ENCODE measurements at places on chromosomes 7 and 10. TPM values are rescaled to one million over a fixed set of nuclear protein-coding genes. Genes with fewer than 3 reads are reported as not detected.
A peak's percentile ranks its signal among the peaks of the same experiment; 100 is the strongest.

Gene MBL2
- total RNA-seq, result not detected

Gene GTPBP10
- 23.7 TPM for total RNA-seq

Gene ZNF485
- 10.6 TPM for total RNA-seq

Gene AOAH
- 0.31 TPM for total RNA-seq

Gene SYT15
- 0.28 TPM for total RNA-seq

Gene ZNF248
- 8.1 TPM for total RNA-seq

- no peak overlapping the region for H3K27ac ChIP-seq
- no peaks in the 10 kb centered on the region for H3K4me1 ChIP-seq
- no peaks in the 10 kb centered on the region for H3K27me3 ChIP-seq
- no peak overlapping the region for H3K4me3 ChIP-seq
- no peaks in the 10 kb centered on the region for H3K36me3 ChIP-seq
Measured at GRCh38 chr7:74568658-74569057, 88.9 kb upstream of the GTF2I start.

DNA sequence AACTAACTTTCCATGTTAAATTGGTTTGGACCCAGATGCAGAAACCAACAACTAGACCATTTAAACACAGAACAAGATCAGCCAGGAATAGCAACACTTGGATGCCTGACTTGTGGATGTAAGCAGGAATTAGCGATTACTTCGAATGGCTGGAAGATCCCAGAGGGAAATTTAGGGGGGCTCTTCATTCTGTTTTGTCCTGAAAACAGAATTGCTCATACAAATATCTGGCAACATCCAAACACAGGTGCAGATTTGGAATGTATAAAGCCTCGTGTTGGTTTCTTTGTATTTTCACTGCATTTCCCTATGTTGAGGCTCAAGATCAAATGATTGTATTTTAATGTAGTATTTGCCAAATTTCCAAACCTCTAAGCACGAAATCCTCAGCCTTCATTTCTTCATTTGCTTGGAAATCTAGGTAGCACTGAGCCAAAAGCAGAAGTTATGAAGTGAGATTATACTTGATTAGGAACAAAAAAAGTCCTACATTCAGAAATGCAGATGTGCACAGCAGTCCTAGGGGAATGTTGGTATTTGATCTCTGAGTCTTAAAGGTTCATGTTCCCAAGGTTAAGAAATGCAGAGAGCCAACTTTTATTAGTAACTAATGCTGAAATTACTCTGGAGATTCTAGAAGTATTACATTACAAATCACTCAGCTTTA is 248.7 kb upstream of the TCF7L2 start:
- H3K4me1 ChIP-seq, result no peaks in the 10 kb centered on the region
- H3K27ac ChIP-seq, result no peak overlapping the region
- no peaks in the 10 kb centered on the region for H3K36me3 ChIP-seq
- no peak overlapping the region for H3K4me3 ChIP-seq
- DNase-seq, result no peak
- H3K27me3 ChIP-seq, result no peaks in the 10 kb centered on the region

DNA sequence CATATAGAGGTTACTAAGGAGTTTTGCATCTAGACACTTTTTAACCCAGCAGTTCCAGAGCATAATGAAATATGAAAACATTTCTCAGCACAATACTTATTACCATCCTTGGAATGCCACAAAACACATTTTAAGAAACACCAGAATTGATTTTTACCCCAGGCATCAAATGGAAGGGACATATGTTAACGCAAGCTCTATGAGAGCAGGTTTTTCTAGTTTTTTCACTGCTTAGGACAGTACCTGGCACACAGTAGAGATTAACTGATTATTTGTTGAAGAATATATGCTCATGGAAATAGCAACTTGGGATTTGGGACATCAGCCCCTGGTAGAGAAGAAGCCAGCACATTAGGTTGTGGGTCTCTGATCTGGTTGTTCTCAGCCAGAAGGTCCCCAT is 67.0 kb upstream of the ARID5B start:
- peaks cover 38% of the 10 kb centered on the region for H3K4me1 ChIP-seq
- H3K36me3 ChIP-seq, result no peaks in the 10 kb centered on the region
- H3K4me3 ChIP-seq, result no peak overlapping the region
- no peak for DNase-seq
- H3K27ac ChIP-seq, result peak overlapping the region; percentile 99

DNA sequence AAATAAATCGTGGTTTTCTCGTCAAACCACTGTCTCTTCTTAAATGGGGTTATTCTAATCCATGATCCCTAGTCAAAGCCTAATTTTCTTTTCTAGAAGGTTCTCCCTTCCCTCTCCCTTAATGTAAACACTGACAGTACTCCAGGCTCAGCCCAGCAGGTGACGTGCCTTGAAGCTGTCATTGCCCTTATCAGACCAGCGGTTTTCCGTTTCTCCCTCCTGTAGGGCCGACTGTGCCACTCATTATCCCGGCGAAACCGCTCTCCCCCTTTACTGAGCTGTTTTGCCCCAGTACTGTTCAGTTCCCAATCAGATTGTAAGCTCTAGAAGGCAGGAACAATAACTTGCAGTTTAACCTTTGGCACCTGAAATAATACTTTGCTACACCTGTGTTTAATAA is 153.5 kb upstream of the RHEB start:
- H3K27ac ChIP-seq, result no peak overlapping the region
- peaks cover 10% of the 10 kb centered on the region for H3K4me1 ChIP-seq
- H3K27me3 ChIP-seq, result no peaks in the 10 kb centered on the region
- no peaks in the 10 kb centered on the region for H3K36me3 ChIP-seq
- H3K4me3 ChIP-seq, result no peak overlapping the region
- no peak for DNase-seq

GRCh38 chr10:22765660-22766547 is 51.5 kb upstream of the PIP4K2A start:
- DNase-seq, result no peak
- no peaks in the 10 kb centered on the region for H3K4me1 ChIP-seq
- no peak overlapping the region for H3K4me3 ChIP-seq
- no peaks in the 10 kb centered on the region for H3K36me3 ChIP-seq
- no peaks in the 10 kb centered on the region for H3K27me3 ChIP-seq

- H3K4me1 ChIP-seq, result no peaks in the 10 kb centered on the region
- H3K27me3 ChIP-seq, result no peaks in the 10 kb centered on the region
- H3K4me3 ChIP-seq, result no peak overlapping the region
- DNase-seq, result no peak
- no peaks in the 10 kb centered on the region for H3K36me3 ChIP-seq
Measured at GRCh38 chr10:132929953-132930548, 12.3 kb downstream of the CFAP46 start.

DNA sequence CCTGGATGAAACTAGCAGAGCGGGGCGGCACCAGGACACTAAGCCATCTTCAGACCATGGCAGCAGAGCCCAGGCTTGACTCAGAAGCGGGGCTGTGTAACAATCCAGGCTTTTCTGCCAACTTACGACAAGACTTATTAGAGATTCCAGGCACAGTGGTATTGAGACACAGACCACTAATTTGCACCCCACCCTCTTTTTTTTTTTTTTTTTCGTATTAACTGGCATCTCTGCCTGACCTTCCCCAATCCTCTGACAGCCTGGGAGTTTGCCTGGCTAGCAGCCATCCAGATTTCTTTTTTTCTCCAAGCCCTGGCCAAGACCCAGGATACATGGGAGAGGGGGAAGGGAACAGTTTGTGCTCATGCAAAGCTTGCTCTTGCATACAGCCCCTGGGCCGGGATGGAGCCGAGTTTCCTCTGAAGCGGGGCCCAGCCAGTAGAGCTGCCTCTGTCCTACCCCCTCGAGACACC is 182.4 kb downstream of the PLXNA4 start:
- H3K4me1 ChIP-seq, result no peaks in the 10 kb centered on the region
- H3K4me3 ChIP-seq, result no peak overlapping the region
- no peaks in the 10 kb centered on the region for H3K36me3 ChIP-seq
- no peak overlapping the region for H3K27ac ChIP-seq
- DNase-seq, result no peak

- no peak for DNase-seq
- H3K4me3 ChIP-seq, result no peak overlapping the region
- peaks cover 6% of the 10 kb centered on the region for H3K27me3 ChIP-seq
- no peaks in the 10 kb centered on the region for H3K36me3 ChIP-seq
- H3K4me1 ChIP-seq, result no peaks in the 10 kb centered on the region
Measured at GRCh38 chr10:7672341-7673134, 5.8 kb upstream of the ITIH5 start.

DNA sequence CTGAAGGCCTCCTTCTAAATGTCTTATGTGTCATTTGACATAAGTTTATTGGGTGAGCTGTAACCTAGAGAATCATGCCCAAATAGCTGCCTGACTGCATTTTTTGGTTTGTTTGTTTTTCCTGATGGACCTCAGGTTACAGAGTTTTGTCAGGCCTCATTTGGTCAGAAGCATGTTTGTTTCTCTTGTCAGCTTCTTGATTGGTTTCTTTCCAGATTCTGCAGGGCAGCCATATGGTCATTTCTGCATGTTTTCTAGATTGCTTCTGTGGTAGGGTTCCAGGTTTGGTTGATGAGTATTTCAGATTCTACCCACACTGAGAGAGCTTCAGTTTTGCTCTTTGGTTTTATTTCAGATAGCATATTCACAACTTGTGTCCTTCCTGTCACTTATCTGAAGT is 28.0 kb downstream of the GLCCI1 start:
- H3K27ac ChIP-seq, result no peak overlapping the region
- H3K27me3 ChIP-seq, result no peaks in the 10 kb centered on the region
- H3K36me3 ChIP-seq, result no peaks in the 10 kb centered on the region
- DNase-seq, result no peak
- H3K4me1 ChIP-seq, result peaks cover 5% of the 10 kb centered on the region

DNA sequence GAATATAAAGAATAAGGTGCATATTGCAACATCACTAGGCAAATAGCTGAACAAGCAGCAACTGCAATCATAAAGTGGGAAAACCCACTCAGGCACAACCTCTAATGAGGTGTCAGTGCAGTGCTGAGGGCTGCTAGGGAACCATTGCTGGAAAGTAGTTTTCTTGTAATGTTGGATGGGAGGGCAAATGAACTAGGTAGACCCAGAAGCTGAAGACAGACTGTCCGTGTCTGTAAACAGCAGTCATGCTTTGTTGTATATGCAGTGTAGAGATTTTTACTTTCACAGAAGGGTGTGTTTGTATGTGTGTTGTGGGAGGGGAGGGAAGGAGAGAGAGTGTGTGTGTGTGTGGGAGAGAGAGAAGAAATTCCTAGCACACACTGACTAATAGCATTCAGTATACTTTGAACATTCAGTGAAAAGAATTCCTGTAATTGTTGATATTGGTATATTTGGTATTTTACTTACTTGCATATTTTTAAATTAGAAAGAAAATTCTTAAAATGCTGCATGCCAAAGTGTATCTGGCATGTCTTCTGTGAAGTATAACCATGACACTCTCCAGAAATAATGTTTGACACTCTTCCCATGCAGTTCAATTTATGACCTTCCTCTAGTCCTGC is 28.8 kb downstream of the ITGB8 start:
- no peaks in the 10 kb centered on the region for H3K36me3 ChIP-seq
- DNase-seq, result no peak
- H3K4me3 ChIP-seq, result no peak overlapping the region
- no peaks in the 10 kb centered on the region for H3K27me3 ChIP-seq
- H3K4me1 ChIP-seq, result no peaks in the 10 kb centered on the region
- no peak overlapping the region for H3K27ac ChIP-seq

- no peak overlapping the region for H3K4me3 ChIP-seq
- no peaks in the 10 kb centered on the region for H3K27me3 ChIP-seq
- no peaks in the 10 kb centered on the region for H3K36me3 ChIP-seq
- H3K4me1 ChIP-seq, result no peaks in the 10 kb centered on the region
- DNase-seq, result peak; percentile 18
Measured at GRCh38 chr10:118504467-118505205, 90.8 kb downstream of the PRLHR start.

DNA sequence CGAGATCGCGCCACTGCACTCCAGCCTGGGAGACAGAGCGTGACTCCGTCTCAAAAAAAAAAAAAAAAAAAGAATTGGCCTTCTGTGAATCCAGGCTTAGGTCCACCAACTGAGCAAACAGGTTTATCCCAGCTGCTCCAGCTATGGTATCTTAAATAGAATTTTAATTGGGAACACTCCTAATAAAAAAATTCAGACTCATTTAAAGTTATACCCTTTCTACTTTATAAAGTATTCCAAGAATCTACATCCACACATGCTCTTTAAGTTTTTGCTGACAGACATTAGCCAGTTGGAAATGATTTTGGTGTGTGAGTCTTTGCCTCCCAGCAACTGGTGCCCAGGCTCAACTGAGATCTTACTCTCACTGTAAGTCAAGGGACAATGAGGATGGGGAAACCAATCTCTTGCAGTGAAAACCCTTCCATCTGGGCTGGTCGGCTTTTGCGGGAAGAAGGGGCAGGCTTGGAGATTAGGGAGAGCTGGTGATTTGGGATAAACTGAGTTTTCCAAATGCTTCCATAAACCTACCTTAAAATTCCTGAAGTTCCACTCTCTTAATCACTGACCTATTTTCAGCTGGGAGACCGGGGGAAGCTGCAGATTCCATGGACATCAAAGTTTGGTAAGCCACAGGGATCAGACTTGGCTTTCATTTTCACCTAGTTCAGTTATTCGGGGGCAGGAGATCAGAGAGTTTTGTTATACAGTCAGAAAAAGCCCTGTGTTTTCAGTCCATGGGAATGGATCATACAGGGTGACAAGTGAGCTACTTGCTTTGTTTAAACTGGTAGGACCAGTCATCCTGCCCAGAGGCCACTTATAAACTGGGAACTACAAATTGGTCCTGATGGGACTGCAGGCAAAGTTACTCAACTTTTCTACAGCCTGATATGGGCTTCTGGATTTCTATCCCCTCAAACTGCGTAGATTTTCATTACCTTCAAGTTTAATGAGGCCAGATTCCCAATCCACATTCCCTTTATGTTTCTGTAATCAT is 89.3 kb upstream of the ZNF746 start:
- H3K4me1 ChIP-seq, result no peaks in the 10 kb centered on the region
- no peaks in the 10 kb centered on the region for H3K36me3 ChIP-seq
- no peaks in the 10 kb centered on the region for H3K27me3 ChIP-seq
- no peak overlapping the region for H3K4me3 ChIP-seq

- no peak overlapping the region for H3K27ac ChIP-seq
- peaks cover 2% of the 10 kb centered on the region for H3K27me3 ChIP-seq
- no peak for DNase-seq
- no peaks in the 10 kb centered on the region for H3K4me1 ChIP-seq
- no peak overlapping the region for H3K4me3 ChIP-seq
Measured at GRCh38 chr7:45665172-45665571, 91.0 kb downstream of the ADCY1 start.

GRCh38 chr7:128322040-128322643 is 21.6 kb downstream of the RBM28 start:
- H3K4me1 ChIP-seq, result no peaks in the 10 kb centered on the region
- H3K36me3 ChIP-seq, result peaks cover 41% of the 10 kb centered on the region
- H3K27me3 ChIP-seq, result no peaks in the 10 kb centered on the region
- peak; percentile 13 for DNase-seq
- no peak overlapping the region for H3K4me3 ChIP-seq

Data from Panc1 (cell line).